ENCODE measurements at places on chromosomes 7 and 10.

DNA sequence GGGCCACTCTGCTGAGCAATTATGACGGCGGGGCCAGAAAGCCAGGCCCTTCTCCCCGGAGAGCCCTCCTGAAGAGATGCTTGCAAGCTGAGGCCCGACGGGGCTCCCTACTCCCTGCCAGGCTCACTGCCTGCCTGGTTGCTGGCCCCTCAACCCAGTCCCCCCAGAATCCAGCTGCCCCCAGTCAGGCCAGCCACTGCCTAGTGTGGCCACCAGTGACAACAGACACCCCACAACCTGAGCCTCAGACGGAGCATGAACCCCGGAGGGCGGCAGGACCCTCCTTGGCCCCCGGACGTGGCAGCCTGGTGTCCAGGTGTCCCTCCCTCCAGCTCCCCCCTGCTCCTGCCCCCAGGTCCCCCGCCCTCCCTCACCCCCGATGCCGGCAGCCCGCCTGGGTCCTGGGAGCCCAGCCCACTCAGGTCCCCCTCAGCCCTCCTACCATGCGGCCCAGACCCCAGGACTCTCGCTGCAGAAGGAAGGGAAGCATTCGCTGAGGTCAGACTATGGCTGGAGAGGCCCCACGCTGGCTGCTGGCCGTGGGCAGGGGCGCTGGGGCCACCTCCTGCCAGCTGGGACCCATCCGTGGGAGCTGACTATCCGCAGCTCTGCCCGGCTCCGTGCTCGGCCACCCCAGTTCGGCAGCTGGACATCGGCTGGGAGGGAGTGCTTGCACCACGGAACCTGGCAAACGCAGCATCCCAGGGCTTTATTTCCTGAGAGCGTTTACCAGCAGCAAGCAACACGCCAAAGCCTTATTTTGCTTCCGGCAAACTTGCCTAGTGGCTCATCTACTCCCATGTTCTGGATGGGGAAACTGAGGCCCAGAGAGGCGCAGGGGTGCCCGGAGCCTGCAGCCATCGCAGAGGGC is 89.8 kb downstream of the UNCX start:
- no peak for DNase-seq

DNA sequence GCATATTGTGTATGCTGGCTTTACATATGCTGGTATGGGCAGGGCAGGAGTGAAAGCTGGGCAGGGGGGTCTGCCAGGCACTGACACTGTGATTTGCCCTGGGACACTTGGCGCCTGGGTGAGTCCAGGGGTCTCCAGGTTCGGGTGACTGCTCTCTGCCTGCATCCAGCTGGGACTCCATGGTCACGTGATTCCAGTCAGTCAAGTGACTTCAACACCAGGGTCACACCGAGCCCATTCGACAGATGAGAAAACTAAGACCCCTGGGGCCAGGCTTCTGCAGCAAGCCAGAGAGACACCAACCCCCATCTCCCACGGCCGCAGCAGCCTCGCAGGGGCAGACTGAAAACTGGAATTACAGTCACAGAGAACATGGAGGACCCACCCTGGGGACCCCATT is 30.0 kb downstream of the MMD2 start:
- no peak for DNase-seq

DNA sequence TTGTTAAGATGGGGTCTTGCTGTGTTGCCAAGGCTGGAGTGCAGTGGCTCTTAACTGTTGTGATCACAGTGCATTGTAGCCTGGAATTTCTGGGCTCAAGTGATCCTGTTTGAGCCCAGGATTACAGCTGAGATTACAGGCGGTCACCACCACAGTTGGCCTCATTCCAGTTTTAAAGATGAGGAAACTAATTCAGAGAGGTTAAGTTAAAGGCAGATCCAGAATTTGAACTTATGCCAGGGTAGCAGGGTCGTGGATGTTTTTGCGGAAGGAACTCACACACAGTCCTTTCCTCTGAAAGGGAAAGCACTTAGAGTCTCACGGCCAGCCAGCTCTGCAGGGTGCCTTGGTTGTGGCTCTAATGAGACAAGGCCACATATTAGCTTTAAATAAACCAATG is 84.7 kb downstream of the MMRN2 start:
- DNase-seq = no peak

GRCh38 chr7:155374276-155375252 is 76.9 kb downstream of the INSIG1 start:
- no peak for DNase-seq

- no peak for DNase-seq
These were observed 24.1 kb upstream of the HPS1 start for GRCh38 chr10:98470850-98471249.

DNA sequence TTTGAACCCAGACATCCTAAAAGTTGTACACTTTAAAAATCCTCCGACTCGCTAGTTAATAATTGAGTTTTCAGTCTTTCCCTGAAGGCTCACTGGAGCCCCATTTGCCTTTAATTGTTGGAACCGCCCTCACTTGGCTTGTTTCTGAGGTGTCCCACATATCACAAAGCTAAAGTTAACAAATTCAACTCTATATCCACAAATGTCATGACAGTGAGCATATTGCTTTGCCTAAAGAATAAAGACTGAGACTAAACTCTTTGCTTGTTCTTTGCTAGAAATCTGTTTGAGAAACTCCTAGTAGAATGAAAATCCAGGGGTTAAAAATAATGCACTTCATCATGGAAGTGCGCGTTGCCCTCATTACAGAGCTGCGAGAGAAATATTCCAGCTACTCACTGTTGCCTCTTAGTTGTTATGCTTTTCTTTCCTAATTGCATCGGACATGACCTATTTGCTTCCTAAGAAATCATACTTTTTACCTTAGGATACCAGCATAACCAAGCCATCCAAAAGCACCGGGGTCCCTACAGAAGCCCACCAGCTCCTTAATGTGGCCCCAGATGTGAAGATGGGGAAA is 752 bp downstream of the THSD7A start:
- no peak for DNase-seq

DNA sequence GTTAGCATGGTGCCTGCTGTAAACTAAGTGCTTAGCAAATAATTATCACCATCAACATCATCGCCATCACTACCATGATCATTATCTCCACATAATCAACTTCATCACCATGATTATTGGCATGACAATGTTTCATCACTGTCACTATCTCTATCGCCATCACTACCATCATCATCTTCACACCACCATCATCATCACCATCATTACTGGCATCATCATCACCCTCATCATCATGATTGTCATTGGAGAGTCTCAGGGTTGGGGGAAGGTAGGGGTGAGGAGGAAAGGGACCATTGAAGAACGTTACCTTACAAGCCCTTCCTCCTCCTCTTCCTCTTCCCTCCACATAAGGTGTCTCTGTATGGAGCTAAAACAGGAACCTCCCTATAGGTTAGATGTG is 54.9 kb upstream of the GPR26 start:
- no peak for DNase-seq

Measured in RPMI8226 (cell line).